ENCODE measurements at places on chromosomes 3 and 15. TPM values are rescaled to one million over a fixed set of nuclear protein-coding genes. Genes with fewer than 3 reads are reported as not detected.

TMEM207 gene
- not detected for total RNA-seq

CASR gene
- 0.02 TPM for total RNA-seq

DNA sequence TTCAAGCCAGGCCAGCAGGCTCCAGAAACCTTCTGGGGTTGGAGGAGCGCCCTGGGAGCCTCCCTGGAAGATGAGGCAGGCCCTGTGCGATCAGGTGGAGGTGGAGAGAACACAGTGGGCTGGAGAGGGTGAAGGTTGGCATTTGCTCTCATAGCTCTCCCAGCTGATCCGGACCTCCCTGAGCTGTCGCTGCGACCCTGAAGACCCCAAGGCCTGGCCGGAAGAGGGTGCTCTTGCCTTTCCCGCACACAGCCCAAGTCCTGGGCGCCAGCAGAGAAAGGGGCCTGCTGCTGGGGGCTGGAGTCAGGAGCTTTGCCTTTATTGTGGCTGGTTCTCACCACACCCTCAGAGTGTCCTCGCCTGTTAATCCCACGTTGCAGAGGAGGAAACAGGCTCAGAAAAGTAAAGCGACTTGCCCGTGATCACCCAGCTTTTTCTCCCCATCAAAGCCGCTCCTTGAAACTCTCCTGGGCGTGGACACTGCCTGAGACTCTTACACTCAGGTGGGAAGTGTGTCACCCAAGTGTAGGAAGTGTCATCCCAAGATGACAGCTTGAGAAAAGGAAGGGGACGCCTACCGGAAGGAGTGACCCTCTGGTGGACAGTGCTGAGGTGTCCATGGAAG lies 8.6 kb upstream of the RPL29 start:
- peaks cover 40% of the 10 kb centered on the region for H3K4me1 ChIP-seq
- H3K36me3 ChIP-seq, result no peaks in the 10 kb centered on the region
- H3K4me3 ChIP-seq, result no peak overlapping the region
- no peak overlapping the region for H3K27ac ChIP-seq
- no peaks in the 10 kb centered on the region for H3K27me3 ChIP-seq

DNA sequence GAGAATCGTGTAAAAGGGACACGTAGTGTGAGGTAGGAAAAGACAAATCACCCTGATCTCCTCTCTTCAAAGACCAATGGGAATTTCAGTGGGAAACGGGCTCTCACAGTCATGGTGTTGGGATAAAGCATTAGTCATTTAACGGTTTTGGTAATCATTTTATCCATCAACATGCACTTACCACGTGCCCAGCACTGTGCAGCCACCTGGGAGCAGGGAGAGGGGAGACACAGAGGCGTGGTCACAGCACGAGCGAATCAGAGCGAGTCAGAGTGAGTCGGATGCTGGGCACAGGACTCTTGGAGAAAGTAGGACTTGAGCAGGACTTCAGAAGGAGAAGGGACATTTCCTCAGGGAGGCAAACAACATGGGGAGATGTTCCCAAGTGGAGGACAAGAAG lies 130.8 kb downstream of the MINAR1 start:
- H3K27ac ChIP-seq, result no peak overlapping the region
- H3K36me3 ChIP-seq, result no peaks in the 10 kb centered on the region
- no peaks in the 10 kb centered on the region for H3K4me1 ChIP-seq
- H3K27me3 ChIP-seq, result peaks cover 26% of the 10 kb centered on the region

DNA sequence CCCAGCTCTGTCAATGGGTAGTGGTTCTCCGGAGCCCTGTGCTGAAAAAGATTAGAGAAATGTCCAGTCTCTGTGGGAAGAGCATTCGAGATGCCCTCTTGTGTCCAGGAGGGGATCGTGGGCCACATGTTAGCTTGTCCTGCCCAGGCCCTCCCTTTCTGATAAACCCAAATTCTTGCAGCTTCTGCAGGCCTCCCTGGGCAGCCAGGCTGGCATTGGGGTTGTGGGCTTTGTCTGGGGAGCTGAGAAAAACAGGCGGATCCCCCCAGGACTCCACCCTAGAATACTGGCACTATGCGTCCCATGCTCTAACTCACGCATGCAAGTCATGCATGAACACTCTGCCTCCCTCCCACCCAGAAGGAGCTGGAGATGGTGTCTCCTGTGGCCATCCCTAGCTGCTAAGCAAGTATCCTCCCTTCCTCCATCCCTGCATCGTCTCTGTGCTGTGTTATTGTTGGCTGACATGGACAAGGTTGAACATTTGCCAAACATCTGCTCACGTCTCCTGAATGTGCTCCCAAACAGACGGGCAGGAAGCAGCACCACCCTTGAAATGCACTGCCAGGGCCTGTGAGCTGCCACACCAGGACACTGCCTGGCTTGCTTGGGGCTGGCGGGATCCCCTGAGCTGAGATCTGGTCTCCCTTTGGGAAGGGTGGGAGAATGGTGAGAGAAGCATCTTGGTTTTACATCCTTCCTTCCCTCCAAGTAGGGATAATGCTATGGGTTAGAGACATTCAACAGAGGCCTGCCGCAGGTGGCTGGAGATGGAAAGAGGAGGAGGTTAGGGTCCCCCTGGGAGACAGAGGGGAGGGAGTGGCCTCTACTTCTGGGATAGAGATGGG lies 26.5 kb downstream of the CFAP161 start:
- H3K4me1 ChIP-seq, result no peaks in the 10 kb centered on the region
- no peaks in the 10 kb centered on the region for H3K36me3 ChIP-seq
- no peak overlapping the region for H3K4me3 ChIP-seq
- H3K27ac ChIP-seq, result peak overlapping the region; percentile 50

GRCh38 chr15:67977414-67978089 lies 76.6 kb upstream of the PIAS1 start:
- no peak overlapping the region for H3K27ac ChIP-seq

DNA sequence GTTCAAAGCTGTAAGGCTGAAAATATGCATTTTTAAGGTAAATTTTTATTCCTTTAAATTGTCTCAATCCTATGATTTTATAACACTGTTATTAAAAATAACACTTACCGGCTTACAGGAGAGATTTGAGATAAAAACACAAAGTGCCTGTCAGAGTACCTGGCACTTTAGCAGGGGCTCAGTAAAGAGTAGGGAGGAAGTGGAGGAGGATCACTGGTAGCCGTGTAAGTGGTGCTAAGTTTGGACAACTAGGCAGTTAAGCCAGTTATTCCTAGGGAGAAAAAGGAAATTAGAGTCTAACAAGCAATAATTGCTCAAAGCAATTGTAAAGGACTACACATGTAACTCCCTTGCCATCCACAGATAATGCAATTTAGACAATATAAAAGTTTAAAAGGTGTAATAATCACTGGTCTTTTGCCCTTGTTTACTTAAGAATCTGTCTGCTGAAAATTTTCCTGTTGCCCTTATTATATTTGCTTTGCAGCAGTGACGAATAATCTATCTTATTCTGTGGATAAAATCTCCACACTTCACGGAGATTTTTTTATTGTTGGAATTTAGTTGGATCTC lies 204.8 kb downstream of the CDIN1 start:
- DNase-seq, result no peak
- no peaks in the 10 kb centered on the region for H3K4me1 ChIP-seq
- no peak overlapping the region for H3K27ac ChIP-seq
- H3K27me3 ChIP-seq, result no peaks in the 10 kb centered on the region
- no peaks in the 10 kb centered on the region for H3K36me3 ChIP-seq

GRCh38 chr3:49707113-49707480 lies 12.4 kb downstream of the AMIGO3 start:
- H3K36me3 ChIP-seq, result no peaks in the 10 kb centered on the region
- H3K4me1 ChIP-seq, result no peaks in the 10 kb centered on the region
- no peaks in the 10 kb centered on the region for H3K27me3 ChIP-seq
- no peak overlapping the region for H3K27ac ChIP-seq
- DNase-seq, result peak; percentile 25

GRCh38 chr3:162092751-162093150 lies 596.1 kb downstream of the OTOL1 start:
- no peak overlapping the region for H3K4me3 ChIP-seq
- H3K4me1 ChIP-seq, result no peaks in the 10 kb centered on the region
- no peak overlapping the region for H3K27ac ChIP-seq
- no peaks in the 10 kb centered on the region for H3K27me3 ChIP-seq

GRCh38 chr15:96293441-96293840 lies 37.1 kb upstream of the NR2F2 start:
- no peak overlapping the region for H3K4me3 ChIP-seq
- H3K36me3 ChIP-seq, result no peaks in the 10 kb centered on the region
- H3K27ac ChIP-seq, result no peak overlapping the region
